ENCODE measurements at places on chromosomes 2 and 18.
A peak's percentile ranks its signal among the peaks of the same experiment; 100 is the strongest.

DNA sequence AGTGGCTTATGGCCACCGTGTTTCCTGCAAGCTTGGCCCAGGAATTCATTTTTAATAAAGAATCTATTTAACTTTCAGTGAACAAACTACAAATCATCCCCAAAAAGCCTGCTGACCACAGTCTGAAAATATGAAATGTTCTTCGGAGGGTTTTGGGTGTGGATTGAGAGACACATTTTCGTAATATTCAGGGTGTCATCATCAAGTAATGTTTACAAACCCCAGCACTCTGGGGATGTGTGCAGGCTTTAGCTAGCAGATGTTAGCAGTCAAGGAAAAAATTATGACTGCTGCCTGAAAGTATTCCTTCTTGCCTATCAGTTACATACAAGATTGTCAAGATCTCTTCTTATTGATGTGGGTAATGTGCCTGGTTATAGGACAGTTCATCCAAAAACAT is 143.9 kb upstream of the FN1 start:
- no peak for DNase-seq

DNA sequence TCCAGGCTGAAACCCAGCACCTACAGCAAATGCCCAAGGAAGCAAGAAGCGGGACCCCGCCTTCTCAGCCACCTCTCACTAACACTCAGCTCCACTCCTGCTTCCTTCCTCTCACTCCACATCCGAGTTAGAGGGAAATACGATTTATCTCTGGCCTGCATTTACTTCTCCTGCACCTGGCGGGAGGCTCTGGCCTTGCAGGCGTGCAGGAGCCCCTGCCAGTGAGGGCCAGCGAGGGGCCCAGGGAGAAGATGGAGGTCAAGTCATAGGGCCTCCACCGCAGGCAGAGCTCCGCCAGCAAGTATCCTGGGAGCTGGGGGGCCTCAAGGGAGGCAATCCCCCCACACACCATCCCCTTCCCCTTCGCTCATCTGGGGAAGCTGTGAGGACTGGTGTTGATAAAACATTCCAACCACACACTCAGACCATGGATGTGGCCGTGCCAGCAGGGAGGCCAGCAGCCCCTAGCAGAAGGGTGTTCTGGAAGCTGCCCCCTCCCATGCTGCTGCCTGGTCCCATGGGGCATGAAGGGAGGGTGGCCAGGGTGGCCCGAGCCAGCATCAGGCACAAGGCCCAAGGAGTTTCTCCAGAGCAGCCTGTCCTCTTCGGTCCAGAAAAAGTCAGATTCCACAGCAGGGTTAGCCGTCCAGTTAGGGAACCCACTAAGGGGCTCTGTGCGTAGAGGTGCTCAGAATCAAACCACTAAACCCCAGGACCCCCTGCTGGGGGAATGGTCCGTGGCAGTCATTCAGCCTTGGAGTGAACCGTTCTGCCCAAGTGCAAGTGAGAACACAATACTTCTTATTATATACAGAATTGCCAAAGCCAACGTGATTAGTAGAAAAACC is 91.2 kb downstream of the HDAC4 start:
- no peak for DNase-seq

DNA sequence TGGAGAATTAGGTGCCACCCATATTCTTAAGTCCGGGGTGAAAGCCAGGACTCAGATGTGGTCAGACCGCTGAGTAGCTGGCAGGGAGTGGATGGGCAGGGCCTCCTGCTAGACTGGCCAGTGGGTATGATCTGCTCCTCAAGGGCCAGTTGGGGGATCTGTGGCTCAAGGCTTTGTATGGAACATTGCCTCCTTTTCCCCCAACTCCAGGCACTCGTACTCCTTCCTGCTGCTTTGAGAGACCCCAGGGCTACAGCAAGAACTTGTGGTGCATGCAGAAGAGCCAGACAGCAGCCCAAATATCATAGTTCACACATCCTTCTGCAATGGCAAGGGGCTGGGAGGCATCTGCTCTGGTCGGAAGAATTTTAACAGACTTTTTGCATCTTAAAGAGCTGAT is 61.7 kb downstream of the PDCL3 start:
- DNase-seq, result no peak

GRCh38 chr2:180307096-180307495 is 300.0 kb upstream of the CWC22 start:
- no peak for DNase-seq

DNA sequence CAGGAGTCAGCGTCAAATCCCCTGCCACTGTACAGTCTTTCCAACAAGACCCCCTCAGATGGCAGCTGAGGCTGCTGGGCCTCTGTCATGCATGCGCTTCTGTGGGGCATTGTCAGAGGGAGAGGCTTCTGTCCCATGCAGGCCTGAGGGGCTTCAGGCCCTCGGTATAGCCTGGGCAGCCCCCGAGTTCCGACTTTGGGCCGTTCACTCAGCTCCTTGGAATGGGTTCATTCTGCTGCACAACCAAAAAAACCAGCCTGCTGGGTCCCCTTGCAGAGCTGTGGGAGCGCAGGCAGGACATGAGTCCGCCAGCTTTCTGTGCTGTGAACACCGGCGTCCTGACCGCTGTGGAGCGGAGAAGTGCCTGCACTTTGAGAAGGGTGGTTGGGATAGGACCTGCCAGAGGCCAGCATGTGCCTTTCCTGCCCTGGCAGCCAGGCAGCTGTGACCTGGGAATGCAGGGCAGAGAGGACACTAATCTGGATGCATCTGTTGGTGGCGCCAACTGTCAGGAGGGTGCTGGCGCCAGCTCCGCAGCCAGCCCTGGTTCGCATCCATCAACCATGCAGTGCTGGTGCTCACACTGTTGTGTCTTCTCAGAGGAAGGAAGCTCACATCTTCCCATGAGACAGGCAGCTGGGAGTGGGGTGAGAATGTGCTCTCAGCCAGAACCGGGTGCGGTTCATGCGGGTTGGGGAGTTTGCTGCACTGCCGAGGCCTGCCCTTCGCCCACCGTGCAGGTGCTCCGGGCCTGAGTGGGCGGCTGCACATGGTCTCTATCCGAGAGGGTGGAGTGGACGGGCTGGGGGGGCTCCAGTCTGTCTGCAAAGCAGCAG is 14.3 kb downstream of the ARHGEF4 start:
- no peak for DNase-seq

GRCh38 chr2:104656571-104657163 is 197.2 kb upstream of the POU3F3 start:
- DNase-seq, result no peak

- DNase-seq, result no peak
These were observed 75.4 kb upstream of the AQP4 start for GRCh38 chr18:26940744-26941398.

DNA sequence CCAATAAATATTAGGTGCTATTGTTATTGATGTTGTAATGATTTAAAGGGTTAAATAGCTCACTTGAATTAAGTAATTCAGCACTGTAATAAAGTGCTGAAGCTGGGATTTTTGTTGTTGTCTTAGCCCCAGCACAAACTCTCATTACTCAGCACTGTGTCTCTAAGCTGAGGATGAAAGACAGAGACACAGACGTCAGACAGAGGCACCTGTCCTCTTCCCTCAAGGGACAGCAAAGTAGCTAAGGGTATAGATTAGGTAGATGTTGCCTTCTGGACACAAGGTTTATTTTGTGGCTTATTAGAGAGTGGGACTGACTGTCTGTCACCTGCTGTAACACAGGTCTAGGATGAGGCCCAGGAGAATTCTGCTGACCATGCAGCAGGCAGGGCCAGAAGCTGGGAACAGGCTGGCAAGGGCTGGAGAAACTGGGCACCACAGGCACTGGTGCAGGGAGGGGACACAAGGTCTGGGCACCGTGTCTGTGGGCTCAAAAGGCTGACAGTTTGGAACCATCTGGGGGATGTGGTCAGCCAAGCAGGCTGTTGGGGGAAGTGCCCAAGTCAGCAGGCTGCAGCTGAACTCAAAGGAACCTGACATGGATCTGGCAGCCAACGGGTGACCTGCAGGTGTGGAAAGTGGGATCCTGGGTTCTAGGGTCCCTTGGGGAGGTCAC is 20.0 kb upstream of the PTPN4 start:
- no peak for DNase-seq

DNA sequence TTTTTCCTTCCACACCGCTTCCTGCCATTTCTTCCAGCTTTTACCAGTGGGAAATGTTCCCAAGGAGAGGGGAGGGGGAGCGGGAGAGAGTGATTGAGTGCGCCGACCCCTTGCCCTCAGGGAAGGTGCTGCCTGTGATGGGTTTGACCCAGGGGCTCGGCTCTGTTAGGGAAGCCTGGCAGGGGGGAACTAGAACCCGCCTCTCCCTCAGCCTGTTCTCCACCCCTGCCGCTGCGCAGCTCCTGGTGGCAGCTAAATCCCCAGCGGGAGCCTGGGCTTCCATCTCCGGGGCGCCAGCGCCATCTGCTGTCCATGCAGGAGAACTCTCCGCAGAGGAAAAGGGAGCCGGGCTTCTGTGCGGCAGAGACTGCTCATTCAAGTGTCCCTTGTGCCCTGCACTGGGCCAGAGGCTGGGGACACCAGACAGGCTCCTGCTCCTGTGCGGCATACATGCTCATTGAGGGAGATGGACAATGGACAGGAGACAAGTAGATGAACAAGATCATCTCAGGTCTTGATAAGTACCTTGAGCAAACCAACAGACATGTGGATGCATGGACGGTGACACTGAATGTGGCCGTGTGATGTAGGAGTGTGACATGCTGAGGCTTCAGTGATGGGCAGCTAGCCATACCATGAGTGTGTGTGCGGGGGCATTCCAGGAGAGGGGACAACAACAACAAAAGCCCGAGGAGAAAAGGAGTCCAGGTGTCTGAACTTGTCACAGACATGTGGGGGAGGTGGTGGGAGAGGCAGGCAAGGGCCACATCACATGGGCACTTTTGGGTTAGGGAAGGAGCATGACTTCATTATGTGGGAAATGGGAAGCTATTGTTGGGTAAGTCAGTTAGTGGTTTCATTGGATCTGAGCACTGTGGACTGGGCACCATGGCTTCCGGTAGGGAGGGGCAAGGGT is 13.3 kb downstream of the CHPF start:
- DNase-seq, result peak; percentile 90

- no peak for DNase-seq
These were observed 53.3 kb downstream of the CCDC148 start for GRCh38 chr2:158403237-158403636.

GRCh38 chr2:27891673-27892105 is 1.2 kb downstream of the BABAM2 start:
- no peak for DNase-seq

GRCh38 chr2:119706221-119706620 is 27.2 kb downstream of the TMEM177 start:
- no peak for DNase-seq

DNA sequence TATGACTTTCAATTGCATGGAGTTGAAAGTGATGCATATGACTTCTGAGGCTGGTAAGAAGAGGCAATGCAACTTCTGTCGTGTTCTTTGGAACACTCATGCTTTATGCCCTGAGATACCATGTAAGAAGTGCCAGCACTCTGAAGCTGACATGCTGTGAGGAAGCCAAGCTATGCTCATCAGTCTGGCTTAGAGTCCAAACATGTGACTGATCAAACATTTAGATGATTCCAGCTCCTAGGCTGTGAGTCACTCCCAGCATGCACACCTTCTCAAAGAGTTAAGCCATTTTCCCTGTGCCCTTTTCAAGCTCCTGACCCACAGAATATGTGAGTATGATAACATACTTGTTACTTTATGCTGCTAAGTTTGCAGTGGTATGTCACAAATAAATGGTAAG is 15.8 kb upstream of the VRK2 start:
- DNase-seq, result no peak

DNA sequence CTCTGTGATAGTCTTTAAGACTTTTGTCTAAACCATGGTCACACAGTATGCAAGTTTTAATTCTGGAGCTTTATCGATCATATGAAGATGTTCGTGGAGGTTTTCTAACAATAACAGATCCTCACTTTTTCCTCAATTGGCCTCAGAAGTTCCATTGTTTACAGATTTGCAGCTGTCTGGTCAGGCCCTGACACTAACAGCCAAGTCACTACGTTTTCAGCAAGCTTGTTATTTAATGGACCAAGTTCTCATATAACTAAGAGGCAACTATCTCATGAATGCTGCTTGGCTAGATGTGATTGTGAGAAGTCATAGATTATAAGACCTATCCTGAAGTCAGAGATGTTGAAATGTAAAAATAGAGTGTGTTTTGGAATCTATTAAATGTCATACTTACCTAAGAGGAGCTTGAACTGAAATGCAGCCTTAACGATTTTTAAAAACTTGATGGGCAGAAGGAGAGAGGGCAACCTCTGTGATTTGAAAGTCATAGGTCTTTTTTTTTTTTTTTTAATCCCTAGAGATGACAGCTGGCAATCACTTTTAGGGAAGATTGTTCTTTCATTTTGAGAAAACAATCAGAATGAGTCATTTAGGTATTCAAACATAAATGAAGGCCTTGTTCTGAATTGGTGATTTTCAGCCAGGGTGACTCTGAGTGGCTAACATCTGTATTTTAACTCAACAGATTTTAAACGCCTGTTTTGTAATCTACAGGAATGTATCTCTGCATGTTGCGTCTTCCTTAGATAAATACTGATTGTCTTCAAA is 48.4 kb upstream of the NEMP2 start:
- no peak for DNase-seq

- DNase-seq, result no peak
These were observed 918.1 kb upstream of the LRATD1 start for GRCh38 chr2:13714466-13714865.

DNA sequence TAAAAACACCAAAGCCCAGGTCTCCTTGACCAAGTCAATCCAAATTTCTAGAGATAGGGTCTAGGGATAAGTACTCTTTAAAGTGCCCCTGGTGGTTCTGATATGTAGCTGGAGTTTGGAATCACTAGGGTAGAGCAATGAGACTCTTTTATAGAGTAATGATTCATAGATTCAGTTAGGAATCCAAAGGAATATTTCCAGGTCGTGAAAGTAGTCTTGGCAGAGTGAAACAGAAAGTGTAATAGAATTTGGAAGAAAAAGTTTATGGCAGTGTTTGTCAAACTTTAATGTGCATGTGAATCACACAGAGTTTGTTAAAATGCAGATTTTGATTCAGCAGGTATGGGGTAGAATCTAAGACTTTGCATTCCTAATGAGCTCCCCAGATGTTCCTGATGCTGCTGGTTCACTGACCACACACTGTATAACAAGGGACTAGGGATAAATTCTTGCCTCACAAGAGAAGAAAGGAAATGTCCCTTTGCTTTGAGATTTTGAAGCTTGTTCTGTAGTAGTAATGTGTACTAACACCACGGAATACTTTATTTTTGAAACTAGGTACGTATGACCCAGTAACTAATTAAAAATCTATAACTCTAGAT is 1.8 kb downstream of the UPP2 start:
- no peak for DNase-seq

DNA sequence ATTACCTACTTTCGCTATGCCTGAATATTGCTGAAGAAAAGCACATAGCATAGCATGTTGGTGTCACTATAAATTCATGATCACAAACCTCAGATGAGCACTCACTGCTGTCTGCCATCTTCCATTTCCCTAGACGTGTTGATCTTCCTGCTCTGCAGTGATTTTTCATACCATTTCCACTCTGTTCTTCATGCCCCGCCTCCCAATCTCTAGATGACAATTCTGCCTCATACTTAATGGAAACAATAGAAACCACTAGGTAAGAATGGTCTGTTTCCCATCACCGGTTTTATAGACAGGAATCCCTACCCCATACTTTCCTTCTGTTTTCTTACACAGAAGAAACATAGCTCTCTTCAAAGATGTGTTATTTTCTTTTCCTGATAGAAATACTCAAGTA is 63.8 kb downstream of the PIK3C3 start:
- DNase-seq, result no peak
